Activated CD4-positive, alpha-beta T cell treated with anti-CD3 and anti-CD28 coated beads, Interleukin-2, amount 50 U/mL, for 1 hour (primary cell): ENCODE measurements at places on chromosomes 11 and 22.
A peak's percentile ranks its signal among the peaks of the same experiment; 100 is the strongest.

DNA sequence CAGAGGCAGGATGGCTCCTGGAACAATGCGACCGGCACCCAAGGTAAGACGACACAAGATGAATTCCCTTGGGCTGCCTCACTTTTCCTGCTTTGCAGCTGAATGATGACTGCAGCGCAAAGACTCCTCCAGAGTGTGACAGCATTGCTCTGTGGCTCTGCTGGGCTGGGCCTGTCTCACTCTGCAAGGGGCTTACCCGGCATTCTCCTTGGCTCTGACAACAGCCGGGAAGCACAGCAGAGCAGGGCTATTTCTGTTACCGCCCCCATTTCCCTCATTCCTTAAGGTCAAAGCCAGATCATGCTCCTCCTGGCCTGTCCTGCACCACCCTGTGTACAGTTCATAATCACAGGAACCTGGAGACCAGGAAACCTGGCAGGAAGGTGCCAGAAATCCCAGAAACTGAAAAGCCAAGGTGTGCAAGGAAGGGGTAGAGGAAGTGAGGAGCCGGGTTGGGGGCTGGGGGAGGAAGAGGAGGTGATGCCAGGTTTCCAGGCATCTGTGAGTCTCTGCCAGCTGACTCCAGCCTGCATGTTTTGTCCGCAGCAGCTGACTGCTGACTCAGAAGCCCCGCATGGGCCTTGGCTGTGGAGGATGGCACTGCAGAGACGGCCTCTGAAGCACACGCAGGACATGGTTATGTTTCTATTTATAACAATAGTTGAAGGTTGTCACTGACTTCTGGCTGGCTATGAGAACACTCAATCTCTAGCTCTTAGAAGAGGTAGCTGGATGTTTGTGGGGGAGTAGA is 113.6 kb downstream of the MICAL3 start:
- no peak for DNase-seq

GRCh38 chr22:50603511-50604255 is 3.1 kb downstream of the MAPK8IP2 start:
- no peak for DNase-seq

- no peak for DNase-seq
These were observed 61.8 kb upstream of the CLNS1A start for GRCh38 chr11:77699425-77699824.

DNA sequence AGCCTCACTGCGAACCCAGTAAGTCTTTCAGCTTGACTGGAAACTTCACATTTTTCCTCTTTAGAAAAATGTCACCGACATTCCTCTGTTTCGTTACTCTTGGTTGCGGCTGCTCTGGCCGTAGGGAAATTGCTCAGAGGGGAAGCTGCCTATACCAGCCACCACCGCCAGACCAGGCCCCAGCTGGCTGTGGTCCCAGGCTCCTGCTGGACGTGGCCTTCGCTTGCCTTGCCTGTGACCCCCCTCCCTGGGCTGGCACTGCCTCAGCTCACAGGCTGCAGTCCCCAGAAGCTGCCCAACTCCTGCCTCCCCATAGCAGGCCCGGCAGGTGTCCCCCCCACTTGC is 197.8 kb downstream of the MN1 start:
- DNase-seq: no peak

GRCh38 chr22:26416670-26417276 is 12.3 kb upstream of the ASPHD2 start:
- DNase-seq: no peak

DNA sequence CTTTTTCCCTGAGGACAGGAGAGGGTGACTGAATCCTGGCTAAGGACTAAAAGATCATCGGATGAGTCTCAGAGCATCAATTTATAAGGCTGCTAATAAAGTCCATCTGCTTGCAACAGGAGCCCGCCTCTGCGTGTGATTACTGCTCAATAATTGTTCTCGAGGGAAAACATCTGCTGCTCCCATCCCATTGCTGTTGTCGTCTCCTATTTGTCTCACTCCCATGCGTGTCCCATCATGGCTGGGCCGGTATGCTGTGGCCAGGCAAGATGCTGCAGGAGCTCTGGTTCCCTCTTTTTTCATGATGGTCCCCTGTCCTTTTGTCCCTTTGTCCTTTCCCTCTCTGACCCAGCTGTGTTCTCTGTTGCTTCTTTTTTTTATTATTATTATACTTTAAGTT is 121.2 kb downstream of the SPATA19 start:
- no peak for DNase-seq

DNA sequence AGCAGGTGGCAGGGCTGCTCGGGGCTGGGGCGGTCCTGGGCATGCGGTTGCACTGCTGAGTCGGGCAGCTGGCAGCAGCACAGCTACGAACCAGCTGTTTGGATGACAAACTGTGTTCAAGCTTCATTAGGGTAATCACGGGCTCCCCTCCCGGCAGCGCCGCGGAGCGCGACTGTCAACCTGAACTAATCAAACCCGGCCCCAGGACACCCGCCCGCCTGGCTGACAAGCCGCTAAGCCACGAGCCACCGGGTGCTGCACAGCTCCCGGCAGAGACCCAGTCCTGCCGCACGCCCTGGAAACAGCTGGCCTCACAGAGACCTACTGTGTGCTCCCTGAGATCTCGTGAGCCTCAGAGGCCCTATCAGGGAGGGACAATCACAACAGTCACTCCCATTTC is 60.6 kb upstream of the TCF20 start:
- DNase-seq: no peak

- no peak for DNase-seq
These were observed 6.7 kb upstream of the TRIM44 start for GRCh38 chr11:35655856-35656255.

- DNase-seq: no peak
These were observed 7.6 kb upstream of the JHY start for GRCh38 chr11:122874991-122875390.

GRCh38 chr11:36216061-36216615 is 73.1 kb downstream of the COMMD9 start:
- no peak for DNase-seq

DNA sequence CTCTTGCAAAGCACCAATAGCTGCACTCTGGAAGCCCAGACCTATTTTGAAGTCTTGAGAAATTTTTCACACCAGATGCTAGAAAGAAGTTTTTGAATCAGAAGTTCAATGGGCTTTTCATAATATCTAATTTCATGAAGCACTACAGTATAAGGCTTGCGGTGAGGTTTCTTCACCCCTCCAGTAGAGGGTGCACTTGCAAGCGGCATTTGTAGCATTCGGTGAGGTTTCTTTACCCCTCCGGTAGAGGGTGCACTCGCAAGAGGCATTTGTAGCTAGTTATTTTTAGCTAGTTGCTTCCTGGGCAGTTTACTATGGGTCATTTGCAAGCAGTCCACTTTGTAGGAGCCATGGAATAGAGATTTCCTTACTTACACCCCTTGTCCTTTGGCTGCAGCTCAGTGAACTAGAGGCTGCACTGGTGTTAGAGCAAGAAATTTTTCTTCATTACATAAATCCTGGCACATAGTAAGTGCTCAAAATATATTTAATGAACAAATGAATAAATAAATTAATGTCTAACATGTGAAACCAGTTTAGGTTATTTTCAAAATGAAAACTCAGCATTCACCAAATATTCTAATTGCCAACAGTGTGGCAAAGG is 7.8 kb upstream of the NOX4 start:
- no peak for DNase-seq

GRCh38 chr22:37197451-37198257 is 9.6 kb upstream of the C1QTNF6 start:
- no peak for DNase-seq

DNA sequence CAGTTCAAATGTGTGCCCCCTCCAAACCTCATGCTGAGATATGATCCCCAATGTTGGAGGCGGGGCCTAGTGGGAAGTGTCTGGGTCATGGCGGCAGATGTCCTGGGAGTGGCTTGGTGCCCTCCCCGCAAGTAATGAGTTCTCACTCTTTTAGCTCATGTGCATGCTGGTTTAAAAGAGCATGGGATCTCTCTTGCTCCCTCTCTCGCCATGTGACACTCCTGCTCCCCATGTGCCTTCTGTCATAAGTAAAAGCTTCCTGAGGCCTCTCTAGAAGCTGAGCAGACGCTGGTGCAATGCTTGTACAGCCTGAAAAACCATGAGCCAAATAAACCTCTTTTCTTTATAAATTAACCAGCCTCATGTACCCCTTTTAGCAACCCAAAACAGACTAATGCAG is 98.8 kb downstream of the SGSM3 start:
- no peak for DNase-seq

GRCh38 chr11:75996523-75997442 is 181.8 kb downstream of the UVRAG start:
- no peak for DNase-seq

DNA sequence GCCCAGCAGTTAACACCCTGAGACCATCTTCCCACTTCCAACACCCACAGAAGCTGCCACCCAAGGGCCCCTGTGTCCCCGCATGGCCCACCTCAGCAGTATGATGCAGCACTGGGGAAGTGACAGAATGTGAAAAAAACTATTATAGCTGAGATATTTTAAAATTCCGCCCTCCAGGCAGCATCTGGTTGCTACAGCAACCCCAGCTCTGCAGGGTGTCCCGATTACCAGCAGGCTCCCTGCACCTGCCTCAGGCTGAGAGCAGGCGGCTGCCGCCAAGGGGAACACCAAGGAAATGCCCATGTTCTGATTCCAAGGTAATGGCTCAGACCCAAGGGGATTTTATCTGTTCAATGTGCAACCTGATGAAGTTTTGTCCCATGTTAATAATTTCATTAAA is 10.5 kb upstream of the TMEM121B start:
- no peak for DNase-seq

GRCh38 chr11:114259551-114259983 is 36.6 kb upstream of the NNMT start:
- DNase-seq: no peak

GRCh38 chr11:45270946-45271716 is 15.0 kb downstream of the SYT13 start:
- DNase-seq: no peak

DNA sequence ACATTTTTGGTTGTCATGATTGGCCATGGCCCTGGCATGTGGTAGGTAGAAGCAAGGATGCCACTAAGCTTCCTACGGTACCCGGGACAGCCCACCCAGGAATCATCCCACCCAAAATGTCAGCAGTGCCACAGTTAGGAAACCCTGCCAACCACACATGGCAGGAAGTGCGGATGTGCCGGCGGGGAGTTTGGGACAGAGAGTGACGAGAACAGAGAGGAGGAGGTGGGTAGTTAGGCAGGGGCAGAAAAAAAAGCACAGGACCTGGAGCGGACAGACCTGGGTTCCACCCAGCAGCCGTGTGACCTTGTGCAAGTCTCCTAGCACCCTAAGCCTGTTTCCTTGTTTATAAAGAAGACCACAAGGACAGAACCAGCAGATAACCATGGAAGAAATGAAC is 3.3 kb downstream of the SPI1 start:
- no peak for DNase-seq

DNA sequence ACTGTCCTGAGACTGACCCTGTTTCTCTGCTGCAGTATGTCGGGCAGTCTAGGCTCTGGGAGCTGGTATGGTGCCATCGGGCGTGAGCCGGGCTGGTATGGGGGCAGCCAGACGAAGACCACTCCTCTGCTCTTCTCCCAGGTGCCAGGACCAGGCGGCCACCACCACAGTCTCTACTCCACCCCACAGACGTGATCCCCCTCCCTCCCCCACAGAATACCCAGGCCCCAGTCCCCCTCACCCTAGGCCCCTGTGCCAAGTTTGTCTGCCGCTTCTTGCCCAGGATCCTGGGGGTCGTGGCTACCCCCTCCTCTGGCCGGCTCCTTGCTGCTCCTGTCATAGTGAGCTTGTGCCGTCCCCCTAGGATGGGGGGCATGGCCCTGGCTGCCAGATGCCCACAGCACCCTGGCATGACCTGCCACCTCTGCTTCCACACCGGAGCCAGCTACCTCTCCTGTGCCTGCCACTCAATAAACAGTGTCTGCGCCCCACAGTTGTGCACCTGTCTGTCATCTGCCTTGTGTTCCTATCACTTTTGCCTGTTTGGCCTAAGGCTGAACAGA is 2.0 kb upstream of the KCNK4 start:
- DNase-seq: no peak

DNA sequence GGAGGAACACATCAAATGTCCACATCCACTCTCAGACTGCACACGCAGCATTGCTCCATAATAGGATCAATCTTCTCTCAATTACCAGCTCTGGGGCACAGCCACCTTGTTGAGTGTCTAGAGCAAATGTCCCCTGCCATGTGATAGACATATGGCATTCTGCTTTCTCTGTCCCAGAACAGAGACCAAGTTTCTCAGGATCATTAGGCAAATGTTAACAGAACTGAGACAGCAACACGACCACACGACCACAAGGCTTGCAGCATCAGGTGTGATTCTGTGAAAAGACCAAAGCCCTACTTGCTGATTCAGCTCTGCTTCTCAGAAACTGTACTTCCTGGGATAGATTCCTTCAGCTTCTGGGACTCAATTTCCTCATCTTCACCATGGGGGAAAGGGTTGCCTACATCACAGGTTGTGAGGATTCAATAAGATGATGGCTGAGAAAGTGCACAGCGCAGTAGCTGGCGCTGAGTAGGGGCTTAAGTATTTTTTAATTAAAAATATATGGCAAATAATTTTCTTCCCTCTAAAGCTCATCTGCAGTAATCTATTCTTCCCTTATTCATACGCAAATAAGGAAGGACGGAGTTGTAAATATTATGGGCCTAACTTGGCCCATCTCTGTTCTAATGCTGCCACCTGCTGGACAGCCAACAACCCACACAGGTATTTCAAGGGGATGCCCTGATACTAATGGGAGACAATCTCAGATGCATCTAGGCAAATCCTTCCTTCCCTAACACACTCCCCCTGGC is 54.3 kb upstream of the USP47 start:
- DNase-seq: peak; percentile 72

GRCh38 chr22:25006354-25006753 is 53.8 kb downstream of the KIAA1671 start:
- DNase-seq: no peak

DNA sequence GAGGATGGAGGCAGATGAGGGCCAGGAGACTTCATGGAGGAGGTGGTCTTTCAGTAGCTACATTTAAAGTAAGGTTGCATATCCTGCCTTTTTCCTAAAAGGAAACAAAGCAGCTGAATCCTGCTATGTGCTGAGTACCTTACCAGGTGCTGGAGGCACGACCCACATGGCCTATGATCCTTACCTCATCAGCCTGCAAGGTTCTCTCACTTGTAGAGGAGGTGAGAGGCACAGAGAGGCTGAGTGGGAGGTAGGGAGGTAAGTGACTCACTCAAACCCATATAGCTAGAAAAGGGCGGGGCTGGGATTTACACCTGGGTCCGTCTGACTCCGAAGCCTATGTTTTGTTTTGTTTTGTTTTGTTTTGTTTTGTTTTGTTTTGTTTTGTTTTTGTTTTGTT is 75.8 kb downstream of the BUD13 start:
- no peak for DNase-seq

GRCh38 chr11:23995891-23996290 is 501.0 kb upstream of the LUZP2 start:
- no peak for DNase-seq

GRCh38 chr11:93967258-93967657 is 53.9 kb upstream of the HEPHL1 start:
- DNase-seq: no peak

- DNase-seq: no peak
These were observed 534.3 kb upstream of the LARGE1 start for GRCh38 chr22:34454598-34454997.

GRCh38 chr11:9903579-9903978 is 239.7 kb downstream of the SWAP70 start:
- DNase-seq: no peak

GRCh38 chr11:134027671-134028070 is 41.2 kb upstream of the JAM3 start:
- DNase-seq: no peak
